ENCODE measurements at places on chromosomes 1 and 21.

- no peak for DNase-seq
Measured at GRCh38 chr1:27655151-27655937, 16.6 kb downstream of the IFI6 start.

- DNase-seq = no peak
Measured at GRCh38 chr1:61207416-61207815, 125.1 kb downstream of the NFIA start.

DNA sequence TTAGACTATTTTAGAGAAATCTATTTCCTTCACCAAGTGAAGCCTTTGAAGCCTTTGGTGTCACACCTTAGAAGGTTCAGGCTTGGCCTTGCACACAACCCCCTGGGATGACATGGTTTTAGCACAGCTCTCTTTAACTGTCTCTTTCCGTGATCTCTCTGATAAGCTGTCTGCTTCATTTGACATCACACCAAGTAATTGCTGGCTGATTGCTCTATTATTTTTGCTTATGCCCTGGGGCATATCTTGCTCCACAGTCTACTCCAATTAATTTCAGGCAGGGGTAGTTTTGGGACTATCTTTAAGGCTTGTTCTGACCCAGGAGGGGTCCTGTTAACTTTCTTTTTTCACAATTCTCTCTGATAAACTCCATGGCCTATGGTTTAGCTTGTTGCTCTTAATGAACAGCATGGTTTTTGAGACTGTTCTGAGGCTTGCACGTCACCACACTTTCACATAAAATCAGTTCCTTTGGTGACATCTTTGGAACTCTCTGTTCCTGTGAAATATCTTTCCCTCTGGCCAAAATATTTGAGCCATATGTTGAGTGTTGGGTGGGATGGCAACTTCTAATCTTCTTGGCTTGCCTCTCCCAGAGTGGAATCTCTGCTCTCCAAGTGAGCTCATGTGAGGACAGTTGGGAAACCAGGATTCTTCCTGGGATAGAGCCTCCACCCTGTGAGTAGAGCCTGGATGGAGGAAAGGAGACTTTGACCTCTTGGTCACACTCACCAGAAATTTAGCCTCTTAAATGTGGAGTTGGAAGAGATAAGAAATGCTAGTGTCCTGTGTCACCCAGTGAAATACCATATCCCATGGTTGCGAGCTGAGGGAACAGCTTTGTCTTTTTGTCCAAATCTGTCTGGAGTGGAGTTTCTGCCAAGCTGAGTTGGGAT is 63.6 kb downstream of the MAP3K21 start:
- DNase-seq = no peak

DNA sequence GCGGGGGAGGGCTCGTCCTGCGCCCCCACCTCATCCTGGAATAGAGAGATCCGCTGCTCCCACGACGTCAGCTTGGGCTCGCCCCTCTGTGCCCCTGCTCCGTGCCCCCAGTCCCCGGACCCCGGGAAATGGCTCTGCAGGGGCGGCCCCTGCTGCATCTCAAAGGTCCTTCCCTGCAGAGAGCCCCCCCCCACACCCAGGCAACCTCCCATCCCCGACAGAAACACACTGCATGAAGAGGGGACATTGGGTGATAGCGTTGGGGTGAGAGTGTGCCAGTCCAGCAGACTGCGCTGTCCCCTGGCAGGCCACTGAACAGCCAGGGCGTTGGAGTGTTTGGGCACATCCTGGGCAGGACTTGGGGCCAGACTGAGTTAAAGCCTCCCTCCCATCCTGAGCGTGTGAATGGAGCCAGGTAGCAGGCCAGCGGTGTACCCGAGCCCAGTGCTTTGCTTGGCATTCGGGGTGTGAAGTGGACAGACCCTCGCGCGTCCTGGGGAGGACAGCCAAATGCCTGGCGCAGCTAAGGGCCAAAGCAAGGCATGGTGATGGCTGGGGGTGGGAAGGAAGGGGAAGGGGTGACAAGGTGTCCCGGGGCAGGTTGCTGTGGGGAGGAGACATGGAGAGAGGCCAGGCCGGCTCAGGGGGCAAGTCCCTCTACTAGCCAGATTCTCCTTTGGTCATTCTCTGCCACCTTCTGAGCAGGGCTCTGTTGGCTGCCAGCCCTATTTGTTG is 633 bp upstream of the ETNK2 start:
- no peak for DNase-seq

DNA sequence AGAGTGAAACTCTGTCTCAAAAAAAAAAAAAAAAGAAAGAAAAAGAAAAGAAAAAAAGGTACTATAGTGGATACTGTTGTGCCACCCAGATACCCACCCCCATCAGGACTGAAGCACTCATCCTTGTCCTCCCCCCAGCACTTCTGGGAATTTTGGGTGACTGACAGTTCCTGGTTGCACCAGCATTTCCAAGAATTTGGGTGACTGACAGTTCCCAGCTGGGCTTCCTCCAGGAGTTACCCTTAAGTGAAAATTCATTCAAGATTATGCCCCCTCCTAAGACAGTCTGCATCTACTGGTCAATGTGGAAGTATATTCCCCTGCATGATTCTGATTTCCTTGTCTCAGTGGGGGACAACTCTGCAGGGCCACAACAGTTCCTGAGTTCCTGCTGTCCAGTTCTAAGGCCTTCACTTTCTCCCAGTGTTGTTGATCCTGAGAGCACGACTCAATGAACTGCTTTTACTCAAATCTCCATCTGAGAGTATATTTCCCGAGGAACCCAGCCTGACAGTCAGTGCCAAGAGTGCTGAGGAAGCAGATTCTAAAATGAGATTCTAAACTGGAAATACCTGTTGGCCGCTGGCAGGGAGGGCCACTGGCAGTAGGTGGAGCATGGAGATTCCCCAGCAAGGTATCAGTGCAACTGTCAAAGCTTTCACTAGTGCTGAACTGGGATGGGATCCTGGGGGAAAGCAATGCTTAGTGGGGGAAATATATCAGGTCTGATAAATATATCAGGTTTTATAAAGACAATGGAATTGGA is 18.5 kb downstream of the RIIAD1 start:
- DNase-seq = no peak

DNA sequence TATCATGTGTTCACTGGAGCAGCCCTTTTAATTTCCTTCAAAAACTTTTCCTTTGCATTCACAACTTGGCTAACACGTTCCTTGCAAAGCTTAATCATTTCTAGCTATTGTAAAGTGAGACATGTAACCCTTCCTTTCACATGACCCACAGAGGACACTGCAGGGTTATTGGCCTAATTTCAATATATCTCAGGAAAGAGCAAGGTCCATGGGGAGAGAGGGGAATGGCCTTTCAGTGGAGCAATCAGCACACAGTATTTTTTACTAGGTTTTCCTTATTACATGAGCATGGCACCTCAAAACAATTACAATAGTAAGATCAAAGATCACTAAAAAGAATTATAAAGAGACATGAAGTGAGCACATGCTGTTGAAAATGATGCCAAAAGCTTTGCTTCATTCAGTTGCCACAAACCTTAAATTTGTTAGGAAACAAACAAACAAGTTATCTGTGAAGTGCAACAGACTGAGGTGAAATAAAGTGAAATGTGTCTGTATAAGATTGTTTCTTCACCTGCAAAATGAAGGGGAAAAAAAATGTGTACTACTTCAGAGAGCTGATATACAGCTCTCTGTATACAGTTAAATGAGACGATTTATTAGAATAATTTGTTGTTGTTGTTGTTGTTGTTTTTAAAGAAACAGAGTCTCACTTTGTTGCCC is 61.5 kb downstream of the EIF4G3 start:
- DNase-seq = no peak

DNA sequence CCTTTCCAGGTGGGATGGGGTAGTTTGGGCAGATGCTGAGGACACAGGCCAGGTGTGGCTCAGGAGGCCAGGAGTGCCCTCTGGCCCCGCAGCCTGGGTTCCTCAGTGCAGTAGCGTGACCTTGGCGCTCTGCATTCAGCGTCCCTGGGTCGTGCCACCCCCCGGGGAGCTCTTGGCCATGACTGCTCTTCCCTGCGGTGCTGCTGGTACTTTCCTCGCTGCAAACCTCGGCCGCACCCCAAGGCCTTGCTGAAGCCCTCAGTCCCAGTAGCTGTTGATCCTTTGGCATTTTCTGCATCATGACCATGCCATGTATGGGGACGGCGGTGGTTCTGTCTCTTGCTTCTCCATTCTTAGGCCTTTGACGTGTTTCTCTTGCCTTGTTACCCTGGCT is 13.8 kb downstream of the SLX9 start:
- no peak for DNase-seq

DNA sequence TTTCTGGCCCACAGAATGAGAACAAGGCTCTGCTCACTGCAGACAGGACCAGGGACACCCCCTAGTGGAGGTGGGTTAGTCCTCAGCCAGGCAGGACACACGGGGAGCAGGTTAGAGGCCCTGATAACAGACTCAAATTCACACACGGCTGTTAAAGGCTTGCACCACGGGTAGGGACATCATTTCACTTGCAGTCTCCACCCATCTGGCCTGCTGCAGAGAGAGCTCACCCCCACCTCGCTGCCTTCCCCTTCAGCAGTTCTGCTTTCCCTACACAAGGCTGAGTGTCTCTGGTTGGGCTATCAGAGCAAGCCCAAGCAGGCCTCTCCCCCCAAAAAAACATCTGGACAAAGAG is 20.6 kb downstream of the MEF2D start:
- no peak for DNase-seq

DNA sequence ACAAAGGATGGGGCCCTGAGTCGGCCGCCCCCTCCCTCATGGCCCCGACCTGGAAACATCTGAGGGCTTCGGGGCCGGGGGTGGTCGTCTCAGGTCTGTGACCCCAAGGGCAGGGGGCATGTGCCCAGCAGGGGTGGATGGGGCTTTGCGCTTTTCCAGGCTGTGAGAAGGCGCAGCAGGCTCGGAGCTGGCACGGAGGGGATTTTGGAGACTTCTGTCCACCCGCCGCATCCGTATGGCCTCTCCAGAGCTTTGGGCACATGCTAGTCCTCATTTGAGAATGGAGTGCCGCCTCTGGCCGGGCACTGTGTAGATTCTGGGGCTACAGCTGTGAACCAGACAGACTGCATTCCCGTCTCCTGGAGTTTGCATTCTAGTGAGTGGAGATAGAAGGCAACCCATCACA is 66.1 kb upstream of the WNT4 start:
- no peak for DNase-seq

DNA sequence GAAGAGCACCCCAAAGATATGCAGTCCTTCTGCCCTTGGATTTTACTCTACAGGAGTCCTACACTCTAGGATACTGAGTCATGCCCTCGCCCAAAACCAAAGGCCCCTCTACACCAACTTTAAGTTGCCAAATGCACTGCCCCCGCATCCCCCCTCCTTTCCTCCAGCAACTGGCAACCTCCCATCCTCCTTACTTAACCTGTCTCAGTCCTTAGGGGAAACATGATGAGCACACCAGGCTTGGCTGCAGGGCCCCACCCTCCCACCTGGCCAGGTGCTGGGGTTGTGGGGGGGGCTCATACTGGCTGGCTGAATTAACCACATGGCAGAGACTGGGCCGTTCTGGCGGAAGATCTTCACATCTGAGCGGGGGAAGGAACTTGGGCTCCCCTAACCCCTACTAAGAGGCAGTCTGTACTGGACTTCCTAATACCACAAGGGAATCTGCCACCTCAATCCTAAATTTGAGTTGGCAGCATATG is 1.2 kb downstream of the HDGF start:
- DNase-seq = no peak

- DNase-seq = no peak
Measured at GRCh38 chr1:72336776-72337175, 54.4 kb upstream of the NEGR1 start.

DNA sequence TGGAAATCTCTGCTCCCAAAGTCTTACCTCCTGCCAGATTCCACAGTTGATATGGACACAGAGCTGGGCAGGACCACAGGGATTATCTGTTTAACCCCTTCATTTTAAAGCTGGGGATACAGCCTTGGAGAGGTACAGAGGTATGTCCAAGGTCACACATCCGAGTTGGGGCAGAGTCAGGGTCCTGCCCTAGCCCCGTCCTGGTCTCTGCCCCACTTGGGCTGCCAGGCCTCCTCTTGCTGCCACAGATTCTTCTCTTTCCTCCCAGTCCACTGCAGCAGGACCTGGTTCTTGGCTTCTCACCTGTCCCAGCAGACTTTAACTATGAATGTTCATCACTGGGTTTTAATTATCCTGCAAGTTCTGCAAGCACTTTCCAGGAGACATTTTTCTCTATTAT is 258.3 kb downstream of the MATN1 start:
- no peak for DNase-seq

GRCh38 chr1:160257411-160258015 is 4.8 kb downstream of the DCAF8 start:
- DNase-seq = no peak

- DNase-seq = no peak
Measured at GRCh38 chr1:14567056-14567455, 31.4 kb upstream of the KAZN start.

- no peak for DNase-seq
Measured at GRCh38 chr1:99670583-99670982, 24.7 kb downstream of the PALMD start.

GRCh38 chr1:147171399-147172167 is 687 bp downstream of the PRKAB2 start:
- no peak for DNase-seq

- no peak for DNase-seq
Measured at GRCh38 chr21:44723177-44724131, 12.1 kb upstream of the TSPEAR start.

GRCh38 chr1:7535934-7536878 is 234.9 kb upstream of the VAMP3 start:
- DNase-seq = no peak

DNA sequence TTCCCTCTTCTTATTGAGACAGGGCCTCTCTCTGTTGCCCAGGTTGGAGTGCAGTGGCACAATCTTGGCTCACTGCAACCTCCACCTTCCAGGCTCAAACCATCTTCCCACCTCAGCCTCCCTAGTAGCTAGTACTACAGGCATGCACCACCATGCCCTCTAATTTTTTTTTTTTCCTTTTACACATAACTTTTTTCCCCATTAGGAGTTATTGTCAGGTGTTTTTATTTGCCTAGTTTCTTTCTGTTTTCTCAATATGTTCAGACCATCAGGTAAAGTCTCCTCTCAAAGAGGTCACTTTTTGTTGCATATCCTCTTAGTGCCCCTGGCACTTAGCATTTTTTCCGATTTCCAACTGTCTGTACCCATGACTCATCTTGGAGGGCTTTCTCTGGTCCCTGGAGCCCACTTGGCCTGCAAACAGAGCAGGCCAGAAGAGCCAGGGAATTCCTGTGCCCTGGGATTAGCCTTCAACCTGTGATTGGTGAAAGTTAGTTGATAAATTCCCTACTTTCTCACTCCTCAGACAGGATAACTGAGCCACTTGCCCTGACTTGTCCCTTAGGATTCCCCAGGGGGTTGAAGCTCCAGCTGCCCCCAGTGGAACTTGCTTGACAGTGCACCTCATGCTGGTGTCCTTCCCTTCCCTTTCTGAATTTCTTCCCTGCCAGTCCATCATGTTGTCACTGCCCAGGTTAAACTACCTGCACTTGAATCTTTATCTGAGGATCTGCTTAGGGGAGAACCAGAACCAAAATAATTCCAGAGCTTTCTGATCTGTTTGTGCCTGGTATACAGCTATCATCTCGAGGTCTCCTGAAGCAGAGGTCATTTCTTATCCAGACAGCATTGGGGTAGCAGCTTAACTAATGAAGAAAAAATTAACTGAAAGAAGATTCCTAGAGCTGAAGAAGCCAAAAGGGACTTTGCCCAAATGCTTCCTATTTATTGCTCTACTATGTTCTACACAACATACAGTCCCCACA is 2.4 kb downstream of the NTPCR start:
- DNase-seq = no peak
